ENCODE measurements at places on chromosomes 1 and 21.

- DNase-seq, result no peak
These were observed 2.7 kb downstream of the SLX9 start for GRCh38 chr21:44942566-44942965.

DNA sequence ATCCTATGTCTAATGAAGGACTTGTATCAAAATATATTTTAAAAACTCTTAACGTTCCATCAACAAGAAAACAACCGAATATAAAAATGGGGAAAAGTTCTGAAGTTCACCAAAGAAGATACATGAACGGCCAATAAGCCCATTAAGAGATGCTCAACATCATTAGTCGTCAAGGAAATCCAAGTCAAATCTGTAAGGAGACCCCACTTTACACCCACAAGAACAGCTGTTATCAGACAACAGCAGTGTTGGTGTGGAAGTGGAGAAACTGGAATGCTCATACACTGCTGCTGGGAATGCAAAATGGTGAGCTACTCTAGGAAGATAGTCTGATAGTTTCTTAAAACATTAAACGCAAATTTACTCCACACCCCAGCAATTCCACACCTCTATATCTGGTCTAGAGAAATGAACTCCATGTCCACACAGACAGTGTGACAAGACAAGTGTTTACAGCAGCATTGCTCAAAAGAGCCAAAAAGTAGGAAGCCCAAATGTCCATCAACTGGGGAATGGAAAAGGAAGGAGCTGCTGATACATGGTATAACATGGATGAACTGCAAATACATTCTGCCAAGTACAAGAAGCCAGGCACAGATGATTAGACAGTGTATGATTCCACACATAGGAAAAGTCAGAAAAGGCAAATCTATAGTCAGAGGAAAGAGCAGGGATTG, 18.5 kb downstream of the UBE2G2 start:
- DNase-seq, result no peak

DNA sequence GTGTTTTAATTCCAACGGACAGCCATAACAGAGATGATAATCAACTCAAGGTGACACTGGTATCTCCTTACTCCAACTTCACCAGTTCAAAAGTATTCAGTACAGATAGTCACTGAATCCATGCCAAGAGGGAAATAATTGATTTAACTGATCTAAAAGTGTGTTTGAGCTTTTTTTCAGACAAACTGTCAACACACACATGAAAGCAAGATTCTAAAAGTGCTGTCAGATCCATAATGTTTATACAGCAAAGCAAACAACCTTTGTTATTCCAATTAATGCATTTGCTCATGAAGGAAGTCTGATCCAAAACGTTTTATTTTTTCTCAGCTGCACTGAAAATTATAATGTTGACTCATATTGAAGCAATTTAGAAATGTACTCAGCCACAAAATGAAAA, 5.9 kb upstream of the PRKAA2 start:
- DNase-seq, result no peak

- peak; percentile 53 for DNase-seq
These were observed 373.7 kb downstream of the SRGAP2C start for GRCh38 chr1:121558514-121558913.

DNA sequence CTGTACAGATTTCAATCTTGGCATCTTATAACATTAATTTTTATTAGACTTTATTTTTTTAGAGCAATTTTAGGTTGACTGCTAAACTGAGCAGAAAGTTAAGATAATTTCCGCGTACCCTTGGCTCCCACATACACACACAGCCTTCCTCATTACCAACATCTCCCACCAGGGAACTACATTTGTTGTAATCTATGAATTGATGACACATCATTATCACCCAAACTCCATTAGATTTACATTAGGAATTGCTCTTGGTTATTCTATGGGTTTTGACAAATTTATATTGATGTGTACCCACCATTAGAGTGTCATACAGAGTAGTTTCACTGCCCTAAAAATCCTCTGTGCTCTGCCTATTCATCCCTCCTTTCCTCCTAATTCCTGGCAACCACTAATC, 56.4 kb upstream of the GRIK3 start:
- DNase-seq, result no peak

Data from bone marrow (tissue), 2 donors.